IMR-90 (cell line): ENCODE measurements at places on chromosomes 2 and 18. TPM values are rescaled to one million over a fixed set of nuclear protein-coding genes. Genes with fewer than 3 reads are reported as not detected.

DES gene
- 4.0 and 4.9 TPM in 2 replicates for polyA plus RNA-seq

RUFY4 gene
- polyA plus RNA-seq, result not detected in 2 replicates

STAMBP gene
- polyA plus RNA-seq, result 29.7 and 29.8 TPM in 2 replicates

CRYBA2 gene
- not detected in 2 replicates for polyA plus RNA-seq

ASPRV1 gene
- polyA plus RNA-seq, result 0.09 and 0.14 TPM in 2 replicates

MYO5B gene
- polyA plus RNA-seq, result 0.23 and 0.24 TPM in 2 replicates

OSBPL6 gene
- 3.1 and 3.7 TPM in 2 replicates for polyA plus RNA-seq

SERPINB12 gene
- not detected in 2 replicates for polyA plus RNA-seq

ANKRD62 gene
- not detected in 2 replicates for polyA plus RNA-seq

NLRC4 gene
- polyA plus RNA-seq, result not detected in 2 replicates

ZFP36L2 gene
- polyA plus RNA-seq, result 20.1 and 20.8 TPM in 2 replicates

NCKAP5 gene
- polyA plus RNA-seq, result 2.3 and 2.7 TPM in 2 replicates

SP5 gene
- not detected in 2 replicates for polyA plus RNA-seq

AGXT gene
- not detected in 2 replicates for polyA plus RNA-seq

BCL2 gene
- 0.24 and 0.33 TPM in 2 replicates for polyA plus RNA-seq

TTC39C gene
- polyA plus RNA-seq, result 8.0 and 9.1 TPM in 2 replicates

KCNF1 gene
- 1.4 TPM in 2 replicates for polyA plus RNA-seq

REG3G gene
- not detected in 2 replicates for polyA plus RNA-seq

ITM2C gene
- 274 and 275 TPM in 2 replicates for polyA plus RNA-seq

MROH2A gene
- not detected in 2 replicates for polyA plus RNA-seq

HMSD gene
- polyA plus RNA-seq, result 0.17 and 0.19 TPM in 2 replicates

SPP2 gene
- not detected in 2 replicates for polyA plus RNA-seq

CPLX4 gene
- polyA plus RNA-seq, result not detected in 2 replicates

TOGARAM2 gene
- 0.32 and 0.38 TPM in 2 replicates for polyA plus RNA-seq
